ENCODE measurements at places on chromosomes 13 and 19.

- no peak for DNase-seq
Measured at GRCh38 chr19:2333027-2333806, 4.7 kb downstream of the SPPL2B start.

GRCh38 chr13:67554286-67554685 is 324.1 kb upstream of the PCDH9 start:
- no peak for DNase-seq

GRCh38 chr13:106651442-106651841 is 83.5 kb upstream of the ARGLU1 start:
- DNase-seq = no peak

- DNase-seq = no peak
Measured at GRCh38 chr13:65057986-65058385, 2172.2 kb downstream of the PCDH9 start.

GRCh38 chr13:22099585-22099984 is 428.7 kb downstream of the FGF9 start:
- no peak for DNase-seq

- no peak for DNase-seq
Measured at GRCh38 chr13:75194717-75195462, 287.1 kb downstream of the TBC1D4 start.

DNA sequence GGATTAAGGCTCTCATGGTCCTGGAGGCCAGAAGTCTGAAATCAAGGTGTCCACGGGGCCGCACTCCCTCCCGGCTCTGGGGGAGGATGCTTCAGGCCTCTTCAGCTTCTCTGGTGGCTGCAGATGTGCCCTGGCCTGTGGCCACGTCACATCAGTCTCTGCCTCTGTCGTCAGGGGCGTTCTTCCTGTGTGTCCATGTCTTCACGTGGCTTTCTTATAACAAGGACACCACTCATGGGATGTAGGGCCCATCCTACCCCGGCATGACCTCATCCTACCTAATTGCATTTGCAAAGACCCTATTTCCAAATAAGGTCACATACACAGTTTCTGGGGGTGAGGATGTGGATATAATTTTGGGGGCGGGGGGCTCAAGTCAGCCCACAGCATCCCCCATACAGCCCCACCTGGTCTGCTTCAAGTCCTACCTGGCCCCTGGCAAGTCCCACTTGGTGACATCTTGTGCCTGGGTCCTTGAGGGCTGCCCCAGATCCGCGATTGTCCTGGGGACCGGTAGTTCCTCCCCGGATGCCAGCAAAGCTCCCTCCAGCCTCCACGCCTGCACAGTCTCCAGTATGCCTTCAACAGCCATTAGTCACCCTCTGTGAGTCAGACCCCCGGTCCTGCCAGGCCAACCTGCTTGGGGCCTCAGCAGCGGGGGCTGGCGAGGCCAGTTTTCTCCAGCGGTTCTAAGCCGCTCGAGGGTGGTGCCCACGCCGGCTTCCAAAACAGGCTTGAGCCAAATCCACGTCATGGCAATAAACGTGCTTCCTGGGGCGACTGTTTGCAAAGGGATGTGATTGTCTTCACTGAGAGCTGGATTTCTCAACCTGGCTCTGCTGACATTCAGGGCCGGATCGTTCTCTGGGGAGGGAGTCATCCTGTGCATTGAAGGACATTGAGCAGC is 32.2 kb downstream of the MYO9B start:
- DNase-seq = peak; percentile 59

GRCh38 chr19:1130771-1131717 is 27.2 kb downstream of the GPX4 start:
- DNase-seq = no peak

DNA sequence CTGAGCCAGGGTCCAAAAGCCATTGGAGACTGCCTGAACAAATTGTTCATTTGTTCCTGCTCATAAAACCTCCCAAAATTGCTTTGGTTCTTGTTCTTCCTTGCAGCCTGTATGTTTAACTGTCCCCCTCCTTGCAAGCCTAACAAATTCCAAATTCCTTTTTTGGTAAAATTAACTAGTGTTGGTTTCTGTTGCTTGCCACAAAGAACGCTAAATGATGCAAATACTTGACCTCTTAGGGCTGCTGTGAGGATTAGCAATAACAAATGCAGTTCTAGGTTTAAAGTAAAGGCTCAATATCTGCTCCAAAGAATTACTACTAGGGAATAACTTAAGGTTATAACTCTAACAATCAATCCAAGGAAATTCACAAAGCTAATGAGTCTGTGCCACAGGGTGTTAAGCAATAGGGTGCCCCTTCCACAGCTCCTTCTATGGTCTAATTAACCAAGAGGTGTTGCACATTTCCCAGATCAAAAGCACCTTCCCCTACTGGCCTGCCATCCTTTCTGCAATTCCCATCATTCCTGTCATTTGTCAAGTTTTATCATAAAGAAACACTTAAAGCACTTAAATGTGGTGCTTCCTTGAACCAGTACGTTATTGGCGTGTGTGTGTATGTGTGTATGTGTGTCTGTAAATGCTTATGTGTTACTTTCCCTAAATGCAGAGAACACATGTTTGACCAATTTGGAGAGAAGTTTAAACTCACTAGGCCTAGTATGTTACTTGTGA is 110.2 kb downstream of the RAP2A start:
- no peak for DNase-seq

- DNase-seq = no peak
Measured at GRCh38 chr13:95352486-95352885, 51.2 kb upstream of the ABCC4 start.

GRCh38 chr19:55674459-55674840 is 576 bp upstream of the EPN1 start:
- no peak for DNase-seq

GRCh38 chr13:21938168-21938567 is 267.3 kb downstream of the FGF9 start:
- DNase-seq = no peak

DNA sequence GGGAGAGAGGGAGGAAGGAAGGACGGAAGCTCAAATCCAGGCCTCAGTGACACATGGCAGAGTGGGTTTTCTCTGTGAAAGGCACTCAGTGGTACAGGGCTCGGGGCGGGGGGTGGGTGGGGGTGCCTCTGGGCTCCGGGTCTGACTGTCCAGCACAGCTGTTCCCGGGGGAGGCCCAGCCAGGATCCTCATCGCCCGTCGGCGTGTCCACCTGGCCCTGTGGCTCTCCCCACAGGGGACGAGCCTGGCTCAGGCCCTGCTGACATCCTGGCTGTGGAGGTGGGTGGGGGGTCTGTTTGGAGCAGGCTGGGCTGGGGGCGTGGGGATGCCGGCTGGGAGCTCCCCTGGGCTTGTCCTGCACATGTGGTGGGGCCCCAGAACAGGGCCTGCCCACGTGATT is 18.2 kb upstream of the MATK start:
- no peak for DNase-seq

GRCh38 chr13:24223341-24224231 is 63.1 kb downstream of the SPATA13 start:
- no peak for DNase-seq

- no peak for DNase-seq
Measured at GRCh38 chr19:3276341-3276799, 51.9 kb downstream of the CELF5 start.

GRCh38 chr19:40693150-40693788 is 2.8 kb upstream of the NUMBL start:
- DNase-seq = no peak

DNA sequence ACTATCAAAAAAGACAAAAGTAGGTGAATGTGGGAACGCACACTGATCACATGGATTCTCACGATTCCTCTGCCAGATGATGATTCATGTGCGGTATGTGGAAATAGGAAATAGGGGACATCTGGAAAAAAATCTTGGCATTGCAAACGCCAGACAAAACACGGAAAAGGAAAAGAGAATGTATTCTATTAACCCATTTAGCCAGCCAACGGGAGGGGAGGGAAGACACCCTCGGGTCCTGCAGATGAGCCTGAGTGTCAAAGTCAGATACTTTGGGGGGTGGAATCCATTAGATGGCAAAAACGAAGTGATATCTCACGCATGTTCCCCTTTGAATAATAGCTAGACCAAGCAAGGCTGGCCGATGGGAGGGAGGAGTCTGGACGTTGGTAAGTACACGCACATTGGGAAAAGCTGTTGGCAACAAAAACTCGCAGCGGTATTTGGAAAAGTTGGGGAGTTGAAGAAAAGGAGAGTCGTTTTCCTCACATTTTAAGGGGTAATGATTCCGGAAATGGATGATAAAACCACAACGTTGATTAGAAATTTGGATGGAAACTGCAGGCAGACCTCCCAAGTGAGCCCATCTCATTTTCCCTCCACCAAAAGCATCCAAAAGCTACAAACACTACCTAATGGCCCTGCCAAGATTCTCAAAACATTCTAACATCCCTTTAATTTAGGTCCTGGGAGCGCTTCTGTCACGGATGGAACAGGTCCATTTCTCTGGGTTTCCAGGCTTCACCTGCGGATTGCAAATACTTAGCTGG is 73.6 kb downstream of the COL4A1 start:
- DNase-seq = no peak

- DNase-seq = peak; percentile 23
Measured at GRCh38 chr13:27450921-27451471, 632 bp upstream of the MTIF3 start.

GRCh38 chr19:5873617-5874199 is 3.4 kb upstream of the FUT5 start:
- no peak for DNase-seq

GRCh38 chr13:109096101-109096500 is 466.7 kb downstream of the MYO16 start:
- peak; percentile 31 for DNase-seq

GRCh38 chr13:110980921-110981320 is 66.1 kb upstream of the ANKRD10 start:
- DNase-seq = no peak

- DNase-seq = no peak
Measured at GRCh38 chr13:93687261-93687660, 460.7 kb downstream of the GPC6 start.

DNA sequence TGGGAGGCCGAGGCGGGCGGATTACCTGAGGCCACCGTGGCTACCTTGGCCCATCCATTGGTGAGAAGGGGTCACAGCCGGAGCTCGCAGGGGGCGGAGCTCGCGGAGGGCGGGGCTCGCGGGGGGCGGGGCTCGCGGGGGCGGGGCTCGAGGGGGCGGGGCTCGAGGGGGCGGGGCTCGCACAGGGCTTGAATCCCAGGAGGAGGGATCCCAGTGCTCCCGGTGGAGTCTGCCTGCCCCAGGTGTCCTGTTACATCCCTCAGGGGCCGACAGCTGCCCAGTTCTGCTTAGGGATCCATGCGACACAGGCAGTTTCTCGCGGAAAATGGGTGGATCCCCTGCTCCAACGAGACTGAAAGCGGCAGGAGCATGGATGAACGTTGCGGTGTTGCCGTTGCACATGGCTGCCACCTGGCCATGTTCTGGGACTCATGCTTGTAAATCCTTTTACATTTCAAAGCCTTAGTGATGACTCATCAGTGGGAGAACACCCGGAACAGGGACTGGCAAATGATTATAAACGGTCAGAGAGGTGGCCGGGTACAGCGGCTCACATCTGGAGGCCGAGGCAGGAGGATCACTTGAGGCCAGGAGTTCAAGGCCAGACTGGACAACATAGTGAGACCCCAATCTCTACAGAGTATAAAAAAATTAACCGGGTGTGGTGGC is 25.1 kb downstream of the TMPRSS9 start:
- DNase-seq = peak; percentile 92

GRCh38 chr13:46748300-46748699 is 48.7 kb downstream of the ESD start:
- peak; percentile 20 for DNase-seq

GRCh38 chr13:68234274-68234673 is 1004.1 kb upstream of the PCDH9 start:
- DNase-seq = peak; percentile 20

- DNase-seq = no peak
Measured at GRCh38 chr13:32472194-32472621, 44.3 kb upstream of the N4BP2L1 start.

DNA sequence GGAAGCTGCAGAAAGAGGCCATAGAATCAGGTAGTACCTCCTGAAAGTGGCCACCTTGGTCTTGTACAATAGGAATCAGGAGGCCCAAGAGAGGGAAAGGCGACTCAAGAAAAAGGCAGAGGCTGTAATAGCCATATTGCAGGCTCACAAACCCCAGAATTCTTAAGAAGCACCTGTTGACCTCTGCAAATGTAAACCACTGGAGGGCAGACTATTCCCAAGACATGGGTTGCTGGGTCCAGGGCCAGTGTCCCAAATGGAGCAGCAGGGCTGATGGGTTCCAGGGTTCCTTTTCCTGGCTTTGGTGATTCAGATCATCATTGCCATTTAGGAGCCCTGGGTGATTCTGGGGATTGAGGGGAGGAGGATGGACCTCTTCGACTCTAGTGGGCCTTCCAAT is 167.6 kb downstream of the B3GLCT start:
- DNase-seq = peak; percentile 3

- DNase-seq = no peak
Measured at GRCh38 chr19:2051773-2052704, 995 bp upstream of the MKNK2 start.

- DNase-seq = no peak
Measured at GRCh38 chr19:51653162-51653561, 6.5 kb upstream of the SIGLEC14 start.

- DNase-seq = peak; percentile 57
Measured at GRCh38 chr13:19681517-19681916, 48.1 kb downstream of the MPHOSPH8 start.

GRCh38 chr13:21557995-21558394 is 46.0 kb downstream of the MICU2 start:
- peak; percentile 62 for DNase-seq

DNA sequence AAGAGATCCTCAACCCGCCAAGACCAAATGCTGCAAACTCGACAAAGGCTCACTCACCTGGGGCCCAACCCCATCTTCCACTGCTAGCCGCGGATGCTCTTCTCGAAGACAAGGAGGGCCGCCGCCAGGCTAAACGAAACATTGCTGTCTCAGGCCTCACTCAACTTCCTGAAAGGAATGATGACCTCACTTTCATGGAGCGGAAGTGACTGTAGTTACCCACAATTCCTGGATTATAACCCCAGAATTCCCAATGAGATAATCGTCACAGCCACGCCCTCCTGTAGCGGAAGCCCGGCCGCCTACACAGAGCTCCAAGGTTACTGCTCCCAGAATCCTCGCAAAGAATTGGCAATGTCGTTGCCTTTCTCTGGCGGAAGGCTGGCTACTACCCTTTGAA is 10.5 kb upstream of the ZNF112 start:
- no peak for DNase-seq

- DNase-seq = no peak
Measured at GRCh38 chr19:37899966-37900365, 6.4 kb downstream of the WDR87 start.

Measured in mesendoderm (in vitro differentiated cells).